Activated T-cell treated with anti-CD3 and anti-CD28 coated beads for 1 hour (primary cell): ENCODE measurements at places on chromosomes 6 and 20.

- no peak for DNase-seq
These were observed 15.4 kb downstream of the FBXL4 start for GRCh38 chr6:98932381-98932780.

DNA sequence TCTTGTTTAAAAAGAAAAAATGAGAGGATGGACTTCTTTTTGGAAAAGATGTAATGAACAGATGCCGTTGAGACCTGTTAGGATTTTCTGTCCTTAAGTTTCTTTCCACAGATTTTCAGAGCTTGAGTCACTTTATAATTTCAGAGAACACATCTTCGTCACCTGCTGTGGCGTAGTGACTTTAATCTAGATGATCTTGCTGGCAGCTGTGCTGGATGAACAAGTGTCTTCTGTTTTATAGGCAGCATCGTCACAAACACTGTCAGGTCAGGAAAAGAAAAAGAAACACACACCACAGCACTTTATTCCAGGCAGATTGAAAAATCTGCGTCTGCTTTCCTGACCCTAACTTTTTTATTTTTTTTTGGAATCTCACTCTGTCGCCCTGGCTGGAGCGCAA, 35.7 kb upstream of the GCNT2 start:
- DNase-seq = no peak

GRCh38 chr20:34907616-34908469, 31.4 kb downstream of the ACSS2 start:
- DNase-seq = no peak

GRCh38 chr6:129546702-129547101, 163.3 kb downstream of the ARHGAP18 start:
- DNase-seq = no peak

- no peak for DNase-seq
These were observed 10.0 kb upstream of the BLOC1S5 start for GRCh38 chr6:8074213-8074612.

DNA sequence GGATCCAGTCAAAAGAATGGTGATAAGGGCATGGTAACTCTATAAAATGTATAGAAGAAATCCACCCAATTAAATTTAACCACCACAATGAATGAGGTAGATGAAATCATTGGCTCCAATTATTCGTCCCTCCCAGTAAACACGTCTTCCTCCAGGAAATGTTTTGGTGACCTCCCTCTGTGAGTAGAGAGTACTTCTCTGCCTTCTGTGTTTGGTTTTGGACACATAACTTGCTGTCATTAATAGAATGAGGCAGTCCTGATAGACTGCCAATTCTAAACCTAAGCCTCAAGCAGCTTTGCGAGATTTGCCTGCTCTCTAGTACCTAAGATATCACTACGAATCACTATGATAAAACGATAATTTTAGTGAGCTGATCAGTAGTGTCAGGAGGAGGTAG, 632.8 kb downstream of the HDGFL1 start:
- no peak for DNase-seq

DNA sequence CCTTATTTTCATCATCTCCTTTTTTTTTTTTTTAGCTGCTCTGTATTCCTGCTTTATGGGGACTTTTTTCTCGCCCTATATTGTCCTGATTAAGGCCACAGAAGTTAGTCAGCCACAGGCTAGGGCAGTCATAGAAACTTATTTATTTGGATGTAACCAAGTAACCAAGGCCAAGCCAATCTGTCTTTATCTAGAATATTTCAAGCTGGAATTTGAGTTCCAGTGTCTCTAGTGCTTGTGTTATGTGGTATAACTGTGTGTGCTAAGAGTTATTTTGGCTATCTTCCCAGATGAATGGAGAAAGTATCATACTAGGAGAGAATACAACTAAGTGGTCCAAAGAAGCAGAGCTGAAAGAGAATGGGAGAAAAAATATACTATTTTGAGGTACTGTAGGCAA, 751.5 kb downstream of the CBLN4 start:
- no peak for DNase-seq

GRCh38 chr20:4112481-4113421, 97.4 kb upstream of the RNF24 start:
- DNase-seq = no peak

DNA sequence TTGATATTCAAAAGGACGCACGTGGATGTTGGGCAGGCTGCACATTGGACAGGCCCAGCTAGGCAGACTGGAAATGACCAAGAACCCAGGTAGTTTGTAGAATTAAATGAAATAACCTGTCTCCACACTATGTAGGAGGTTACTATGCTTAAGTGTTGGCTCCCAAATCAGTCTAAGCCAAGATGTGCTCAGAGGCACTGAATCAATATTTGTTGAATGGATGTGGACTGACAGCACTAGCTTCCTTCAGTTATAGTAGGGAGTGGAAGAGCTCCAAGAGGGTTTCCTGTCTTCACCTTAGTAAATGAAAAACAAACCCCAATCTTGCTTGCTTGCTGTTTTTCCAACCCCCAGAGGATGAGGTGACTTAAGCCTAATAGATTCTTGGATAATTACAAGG, 180.5 kb downstream of the JARID2 start:
- DNase-seq = no peak

DNA sequence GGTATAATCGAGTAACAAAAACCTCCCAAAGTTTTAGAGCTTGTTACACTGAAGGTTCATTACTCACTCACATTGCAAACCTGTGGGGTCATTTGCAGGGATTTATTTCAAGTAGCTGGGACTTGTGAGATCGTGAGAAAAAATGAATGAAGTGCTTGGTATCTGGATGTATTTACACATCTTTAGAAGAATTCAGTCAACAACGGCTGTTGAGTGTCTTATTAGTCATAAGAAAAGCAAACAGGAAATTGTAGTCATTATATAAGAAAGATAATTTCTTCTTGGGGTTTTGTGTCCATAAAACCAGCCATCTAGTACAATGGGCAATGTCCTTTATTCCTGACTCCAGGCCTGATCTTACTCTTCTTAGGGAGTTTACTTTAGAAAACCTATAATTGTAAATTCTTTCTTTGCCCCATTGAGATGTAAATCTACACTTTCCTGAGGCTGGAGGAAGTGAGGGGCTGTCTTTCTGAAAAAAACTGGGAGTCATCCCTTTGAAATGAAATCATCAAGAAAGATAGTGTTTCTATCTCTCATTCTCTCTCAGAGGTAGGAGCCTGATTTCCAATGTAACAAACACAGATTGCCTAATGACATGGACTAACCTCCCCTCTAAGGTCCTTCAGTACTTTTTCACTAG, 202.5 kb upstream of the ASCC3 start:
- no peak for DNase-seq

GRCh38 chr6:3343089-3343883, 84.5 kb downstream of the PSMG4 start:
- no peak for DNase-seq

DNA sequence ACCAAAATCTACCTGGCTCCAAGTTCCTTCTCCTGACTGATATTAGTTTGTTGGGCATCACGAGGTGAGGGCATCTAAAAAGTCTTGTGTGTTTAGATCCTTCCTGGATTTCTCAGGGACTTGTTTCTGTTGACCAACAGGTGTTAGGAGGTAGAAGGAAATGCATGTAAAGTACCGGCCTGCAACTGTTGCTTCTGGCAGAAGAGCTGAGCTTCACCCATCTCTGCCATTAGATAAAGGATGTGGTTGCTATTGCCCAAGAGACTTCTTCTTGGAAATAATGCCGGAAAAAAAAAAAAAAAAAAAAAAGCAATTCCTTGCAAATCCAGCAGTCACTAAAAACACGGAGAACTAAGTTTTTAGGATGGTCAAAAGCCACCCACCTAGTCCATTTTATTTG, 303.1 kb downstream of the CDH26 start:
- DNase-seq = no peak

- DNase-seq = no peak
These were observed 299.7 kb downstream of the CDKAL1 start for GRCh38 chr6:20833881-20834515.

GRCh38 chr20:47296950-47297349, 59.5 kb downstream of the ZMYND8 start:
- no peak for DNase-seq

- peak; percentile 21 for DNase-seq
These were observed 117.0 kb downstream of the ERMARD start for GRCh38 chr6:169868458-169868857.

GRCh38 chr20:34175079-34175478, 63.0 kb upstream of the EIF2S2 start:
- DNase-seq = no peak
